HCEC 1CT (cell line): ENCODE measurements at places on chromosomes 7 and 10.

- peak; percentile 94 for DNase-seq
These were observed 80.5 kb upstream of the PPIF start for GRCh38 chr10:79266543-79267312.

DNA sequence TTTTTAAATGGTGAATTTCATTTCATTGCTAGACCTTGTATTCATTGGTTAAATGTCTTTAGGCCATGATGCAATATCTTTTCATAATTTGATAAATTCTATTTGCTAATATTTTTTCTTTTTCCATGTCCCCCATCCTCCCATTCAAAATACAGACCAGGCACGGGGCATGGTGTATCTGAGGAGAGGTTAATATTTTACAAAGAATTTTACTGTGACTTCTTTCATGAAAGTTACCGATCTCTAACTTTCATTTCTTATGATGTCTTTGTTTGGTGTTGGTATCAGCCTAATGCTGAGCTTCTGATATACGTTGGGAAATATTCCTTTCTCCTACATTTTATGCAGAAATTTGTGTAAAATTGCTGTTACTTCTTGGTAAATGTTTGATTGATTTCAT lies 216.7 kb upstream of the IGFBP3 start:
- no peak for DNase-seq

GRCh38 chr7:46168671-46169383 lies 247.8 kb upstream of the IGFBP3 start:
- DNase-seq: no peak

- DNase-seq: no peak
These were observed 20.9 kb upstream of the TTYH3 start for GRCh38 chr7:2610898-2611297.

GRCh38 chr10:69151984-69152383 lies 28.0 kb downstream of the VPS26A start:
- DNase-seq: no peak

GRCh38 chr7:54877683-54878082 lies 118.7 kb upstream of the SEC61G start:
- DNase-seq: peak; percentile 20

GRCh38 chr7:92621561-92622023 lies 31.4 kb upstream of the FAM133B start:
- DNase-seq: no peak

- no peak for DNase-seq
These were observed 2.6 kb downstream of the ZNF655 start for GRCh38 chr7:99560834-99561736.

- peak; percentile 30 for DNase-seq
These were observed 32.1 kb downstream of the LRRC27 start for GRCh38 chr10:132363921-132364593.

DNA sequence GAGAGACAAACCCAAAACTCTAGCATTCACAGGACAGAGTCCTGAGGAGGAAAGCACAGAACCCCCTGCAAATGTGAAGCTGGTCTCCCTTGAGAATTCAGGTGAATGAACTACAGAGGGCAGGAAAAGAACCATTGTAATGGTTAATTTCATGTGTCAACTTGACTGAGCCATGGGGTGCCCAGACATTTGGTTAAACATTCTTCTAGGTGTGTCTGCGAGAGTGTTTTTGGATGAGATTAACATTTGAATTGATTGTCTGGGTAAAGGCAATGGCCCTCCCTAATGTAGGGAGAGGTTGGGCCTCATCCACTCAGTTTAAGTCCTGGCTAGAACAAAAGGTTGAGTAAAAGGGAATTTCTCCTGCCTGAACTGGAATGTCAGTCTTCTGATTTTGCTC lies 15.7 kb upstream of the CDK1 start:
- no peak for DNase-seq

DNA sequence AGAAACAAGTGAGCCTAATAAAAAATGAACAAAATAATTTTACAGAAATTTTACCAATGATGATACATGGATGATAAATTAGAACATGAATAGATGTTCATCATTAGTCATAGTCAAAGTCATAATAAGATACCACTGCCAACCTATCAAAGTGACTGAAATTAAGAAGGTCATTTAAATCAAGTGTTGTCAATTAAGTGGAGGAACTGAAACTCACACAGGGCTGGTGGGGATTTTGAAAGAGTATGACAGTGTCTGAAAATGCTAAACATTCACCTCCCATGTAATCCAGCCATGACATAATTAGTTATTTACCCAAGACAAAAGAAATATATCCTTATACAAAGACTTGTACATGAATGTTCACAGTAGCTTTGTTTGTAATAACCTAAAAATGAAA lies 57.1 kb upstream of the DYNC1I1 start:
- no peak for DNase-seq

DNA sequence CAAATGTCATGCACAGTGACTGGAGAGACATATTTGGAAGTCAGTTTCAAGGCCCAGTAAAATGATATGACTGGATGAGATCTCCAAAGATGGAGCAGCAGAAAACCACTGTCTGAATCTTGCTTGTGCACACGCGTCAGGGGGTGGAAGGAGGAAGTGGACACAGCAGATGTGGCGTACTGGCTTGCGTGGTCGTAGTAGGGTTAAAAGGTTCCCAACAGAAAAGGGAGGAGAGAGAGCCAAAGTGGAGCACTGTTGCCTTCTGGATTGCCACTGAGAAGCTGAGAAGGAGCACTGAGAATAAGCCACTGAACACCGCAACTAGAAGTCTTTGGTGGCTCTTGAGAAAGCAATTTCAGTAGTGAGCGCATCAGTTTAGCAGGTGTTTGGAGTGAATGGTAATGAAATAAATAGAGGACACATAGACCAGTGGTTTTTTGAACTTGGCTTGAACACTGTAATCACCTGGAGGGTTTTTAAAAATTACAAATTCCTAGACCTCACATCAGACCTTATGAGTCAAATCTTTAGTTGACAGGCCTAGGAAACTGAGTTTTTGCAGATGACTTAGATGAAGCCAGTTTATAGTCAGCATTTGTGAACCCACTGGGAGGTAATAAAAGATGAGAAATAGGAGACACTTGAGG lies 227.3 kb downstream of the PTEN start:
- no peak for DNase-seq

GRCh38 chr7:16067711-16068110 lies 353.6 kb downstream of the CRPPA start:
- DNase-seq: no peak

- no peak for DNase-seq
These were observed 55.4 kb upstream of the MXI1 start for GRCh38 chr10:110151971-110152370.

DNA sequence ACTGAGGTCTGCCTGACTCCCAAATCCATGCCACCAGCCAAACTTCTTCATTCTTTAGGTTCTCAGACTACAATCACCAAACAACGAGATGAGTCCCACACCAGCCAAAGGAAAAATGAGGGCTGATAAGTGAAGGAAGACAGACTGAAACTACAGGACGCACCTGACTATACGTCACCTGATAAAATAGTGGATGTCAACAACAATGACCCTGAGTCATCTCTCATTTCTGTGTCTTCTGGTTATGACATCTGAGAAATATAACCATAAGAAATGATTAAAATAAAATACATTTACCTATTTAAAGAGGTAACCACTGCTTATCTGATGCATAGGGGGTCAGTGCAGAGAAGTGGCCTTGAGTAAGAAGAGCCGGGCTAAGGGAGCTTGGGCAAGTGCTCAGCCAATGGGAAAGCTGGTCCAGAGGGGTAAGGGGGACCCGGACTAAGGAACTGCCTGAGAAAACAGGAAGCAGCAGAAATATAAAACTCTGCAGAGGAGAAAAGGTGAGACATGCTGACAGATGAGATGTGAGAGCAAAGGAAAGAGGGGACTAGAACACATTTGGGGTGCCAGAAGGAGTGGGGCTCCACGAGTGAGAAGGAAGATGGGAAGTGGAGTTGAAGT lies 51.8 kb downstream of the HIPK2 start:
- DNase-seq: no peak

DNA sequence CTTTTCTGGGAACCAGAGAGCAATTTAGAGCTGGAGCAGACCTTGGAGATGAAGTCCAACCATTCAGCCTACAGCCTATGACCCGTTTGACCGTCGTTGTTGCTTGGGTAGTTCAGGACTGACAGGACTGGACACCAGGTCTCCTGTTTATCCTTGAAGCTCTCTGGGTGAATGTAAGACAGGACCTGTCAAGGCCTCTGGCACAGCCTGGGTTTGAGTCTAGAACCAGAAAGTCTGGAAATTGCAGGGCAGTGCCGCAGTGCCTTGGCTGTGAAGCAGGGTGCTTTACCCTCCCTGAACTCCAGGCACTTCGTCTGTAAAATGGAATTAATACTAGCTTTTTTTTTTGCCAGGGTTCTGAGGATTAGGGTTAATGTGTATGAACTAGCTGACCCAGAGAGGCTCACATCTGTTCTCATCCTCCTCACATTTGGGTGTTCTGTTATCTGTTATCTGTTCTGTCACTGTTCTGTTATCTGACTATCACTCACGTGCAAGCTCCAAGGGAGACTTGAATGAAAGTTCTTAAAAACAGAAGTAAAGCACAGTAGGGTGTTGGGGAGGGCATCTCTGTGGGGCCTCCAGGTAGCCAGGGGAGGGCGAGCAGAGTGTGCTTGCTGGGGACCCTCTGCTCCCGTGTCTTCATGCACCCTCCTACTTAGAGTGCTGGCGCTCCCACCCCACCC lies 9.9 kb downstream of the BLVRA start:
- DNase-seq: no peak

DNA sequence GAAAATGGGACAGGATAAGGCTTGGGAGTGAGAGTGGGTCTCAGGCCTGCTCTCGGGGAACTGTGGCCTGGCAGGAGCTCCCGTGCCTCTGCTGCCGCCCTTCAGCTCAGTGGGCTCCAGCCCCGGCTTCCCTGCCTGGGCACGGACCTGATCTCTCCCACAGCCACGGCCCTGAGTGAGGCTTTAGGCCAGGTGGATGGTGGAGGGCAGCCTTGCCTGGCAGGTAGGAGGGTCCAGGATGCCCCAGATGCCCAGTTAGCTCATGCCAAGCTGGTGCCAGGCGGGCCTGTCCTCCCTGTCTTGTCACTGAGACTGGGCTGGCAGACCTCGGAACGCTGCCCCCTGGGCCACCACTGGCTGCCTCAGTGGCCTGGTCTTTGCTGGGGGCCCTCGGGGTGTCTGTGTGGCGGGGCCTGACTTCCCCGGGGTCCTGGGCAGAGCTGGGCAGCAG lies 116.6 kb downstream of the INPP5A start:
- DNase-seq: no peak

DNA sequence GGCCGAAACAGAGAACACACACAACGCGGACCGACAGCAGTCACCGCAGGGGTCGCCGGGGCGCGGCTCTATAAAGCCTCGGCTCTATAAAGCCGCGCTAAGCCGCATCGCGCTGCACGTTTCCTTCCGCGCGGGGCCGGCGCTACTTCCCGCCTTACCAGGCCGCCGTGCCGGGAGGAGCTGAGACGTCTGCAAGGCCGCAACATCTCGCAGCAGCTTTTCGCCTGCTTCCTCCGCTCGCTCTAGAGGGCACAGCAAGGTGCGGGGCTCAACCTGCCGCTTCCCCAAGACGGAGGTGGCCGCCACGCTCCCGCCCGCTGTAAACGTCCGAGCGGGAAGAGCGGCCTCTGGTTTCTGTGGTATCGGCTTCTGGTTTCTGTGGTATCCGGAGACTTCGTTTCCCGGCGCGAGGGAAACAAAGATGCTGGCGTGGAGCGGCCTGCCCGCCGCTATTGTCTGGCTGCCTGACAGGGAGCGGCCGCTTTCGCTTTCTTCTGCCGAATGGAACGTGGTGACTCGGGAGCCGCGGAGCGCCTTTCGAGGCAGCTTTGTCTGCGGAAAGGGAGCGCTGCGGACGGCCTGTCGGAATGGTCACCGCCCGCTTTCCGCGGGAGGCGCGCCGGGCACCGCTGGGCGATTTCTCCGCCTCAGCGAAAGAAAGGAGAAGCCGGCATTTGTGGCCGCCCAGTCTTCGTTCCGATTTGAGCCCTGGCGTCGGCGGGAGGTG lies 91.8 kb downstream of the SPAG6 start:
- DNase-seq: peak; percentile 86

GRCh38 chr7:101870361-101871062 lies 53.1 kb downstream of the CUX1 start:
- DNase-seq: peak; percentile 60

- DNase-seq: no peak
These were observed 291.0 kb downstream of the GPR158 start for GRCh38 chr10:25465582-25466372.

DNA sequence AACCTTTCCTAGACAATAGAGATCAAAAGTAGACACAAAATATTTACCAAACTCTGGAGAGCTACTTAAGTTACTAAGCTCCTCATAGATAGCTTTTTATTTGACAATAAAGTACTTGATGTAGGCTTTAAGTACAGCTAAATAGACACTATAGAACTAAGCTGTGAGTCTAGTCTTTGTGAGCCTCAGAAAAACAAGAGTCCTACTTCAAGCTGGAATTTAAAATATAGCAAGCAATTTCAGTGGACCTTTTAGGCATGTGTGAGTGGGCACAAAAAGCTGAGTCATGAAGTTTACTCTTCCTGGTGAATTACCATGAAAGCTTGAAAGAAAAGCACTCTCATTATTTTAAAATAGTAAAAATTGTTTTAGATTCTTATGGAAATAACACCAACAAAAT lies 76.1 kb downstream of the ADD3 start:
- peak; percentile 31 for DNase-seq

DNA sequence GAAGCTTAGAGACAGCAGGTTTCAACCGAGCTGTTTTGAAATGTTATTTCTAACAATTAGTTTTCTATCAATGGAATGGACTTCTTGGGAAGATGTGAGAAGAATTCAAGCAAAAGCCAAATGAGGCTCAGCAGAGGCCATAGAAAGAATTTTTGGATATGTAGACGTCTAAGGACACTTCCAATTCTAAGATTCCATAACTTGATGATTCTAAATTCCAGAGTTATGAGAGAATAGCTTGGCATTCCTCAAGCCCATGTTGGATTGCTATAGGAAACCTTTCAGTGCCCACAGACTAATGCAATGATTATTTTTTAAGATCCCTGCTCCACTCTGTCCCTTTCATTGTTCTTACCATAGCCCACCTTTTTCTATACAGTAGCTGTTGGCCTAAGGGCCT lies 77.2 kb upstream of the PALS2 start:
- DNase-seq: no peak

DNA sequence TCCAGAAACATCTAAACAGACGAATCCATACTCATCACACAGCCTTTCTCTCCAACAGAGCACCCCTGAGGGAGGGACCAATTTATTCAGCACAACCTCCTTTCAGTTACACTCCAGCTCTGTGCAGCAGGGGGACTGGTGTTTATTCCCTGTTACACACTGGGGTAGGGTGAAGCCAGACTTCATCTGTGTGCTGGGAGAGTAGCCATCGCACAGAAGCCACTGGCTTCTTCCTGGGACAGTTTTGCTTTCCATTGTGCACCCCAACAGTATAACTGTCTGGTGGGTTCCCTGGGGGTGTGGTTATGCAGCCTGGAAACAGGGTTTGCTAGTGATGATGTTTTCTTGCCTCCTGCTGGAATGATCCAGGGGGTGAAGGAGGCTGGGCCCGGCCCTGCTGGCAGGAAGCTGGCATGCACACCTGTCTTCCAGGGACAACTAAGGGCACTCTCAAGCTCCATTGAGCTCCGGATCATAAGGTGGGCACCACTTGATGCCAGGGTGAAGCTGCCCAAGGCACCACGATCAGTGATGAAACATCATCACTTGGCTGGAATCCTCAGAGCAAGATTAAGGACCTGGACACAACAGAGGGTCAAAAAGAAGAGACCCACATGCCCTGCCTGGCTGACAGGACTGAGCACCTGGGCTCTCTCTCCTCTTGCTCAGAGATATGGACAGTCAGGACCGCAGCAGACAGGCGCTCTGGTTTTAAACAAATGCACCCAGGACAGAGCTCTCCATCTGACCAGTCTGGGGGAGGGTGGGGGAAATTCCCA lies 293.2 kb downstream of the GRID1 start:
- DNase-seq: no peak

GRCh38 chr7:83015916-83016315 lies 146.8 kb downstream of the PCLO start:
- no peak for DNase-seq
